ENCODE measurements at places on chromosomes 16 and 17.

DNA sequence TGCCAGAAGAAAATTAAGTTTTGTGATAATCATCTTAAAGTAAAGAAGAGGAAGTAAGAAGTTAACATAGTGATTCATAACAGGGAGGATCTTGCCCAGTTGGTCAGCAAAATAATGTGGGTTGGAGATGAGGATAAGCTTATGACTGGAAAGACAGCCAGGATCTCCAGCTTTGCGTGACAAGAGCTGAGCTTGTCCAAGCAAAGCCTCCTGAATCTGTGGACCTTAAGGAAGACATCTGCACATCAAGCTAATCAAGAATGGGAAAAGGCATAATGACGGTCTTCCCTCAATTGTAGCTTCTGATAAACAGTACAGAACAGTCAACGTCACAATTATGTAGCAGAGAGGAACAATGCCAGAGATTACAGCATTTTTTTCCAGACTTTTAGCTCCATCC lies 744.7 kb upstream of the GOT2 start:
- DNase-seq = no peak

- no peak for DNase-seq
Observed at GRCh38 chr17:17056156-17056539, 13.9 kb downstream of the MPRIP start.

DNA sequence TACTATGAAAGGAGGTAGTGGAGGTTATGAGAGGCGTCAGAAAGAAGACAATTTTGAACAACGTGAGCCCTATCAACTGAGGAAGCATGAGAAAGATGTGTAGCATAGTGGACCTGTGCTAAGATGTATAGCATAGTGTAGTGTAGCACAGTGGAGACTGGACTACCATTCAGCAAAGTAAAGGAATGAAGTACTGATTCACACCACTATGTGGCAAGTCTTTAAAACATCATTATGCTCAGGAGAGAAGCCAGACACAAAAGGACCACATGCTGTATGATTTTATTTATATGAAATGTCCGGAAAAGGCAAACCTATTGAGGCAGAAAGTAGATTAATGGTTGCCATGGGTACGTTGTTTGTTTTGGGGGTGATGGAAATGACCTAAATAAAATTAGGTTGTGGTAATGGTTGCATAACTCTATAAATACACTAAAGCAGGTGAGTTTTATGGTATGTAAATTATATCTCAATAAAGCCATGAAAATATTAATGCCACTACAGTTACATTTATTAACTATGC lies 20.4 kb upstream of the XYLT1 start:
- no peak for DNase-seq

DNA sequence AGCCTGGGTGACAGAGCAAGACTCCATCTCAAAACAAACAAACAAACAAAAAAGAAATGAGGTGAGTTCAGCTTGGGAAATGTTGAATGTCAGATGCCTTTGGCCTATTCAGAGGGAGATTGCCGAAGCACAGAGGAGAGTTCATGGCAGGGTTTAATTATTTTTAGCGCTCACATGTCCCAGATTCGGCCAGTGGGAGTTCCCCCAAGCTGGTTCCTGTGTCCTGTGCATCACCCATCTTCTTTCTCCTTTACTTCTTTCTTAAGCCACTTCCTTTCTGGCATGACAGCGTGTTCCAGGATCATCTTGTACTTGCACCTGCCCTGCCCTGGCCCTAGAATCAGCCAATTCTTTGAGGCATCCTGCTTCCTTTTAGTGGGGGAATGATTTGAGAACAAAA lies 9.2 kb downstream of the MPV17L start:
- DNase-seq = no peak

- no peak for DNase-seq
Observed at GRCh38 chr16:88523309-88524161, 46.7 kb upstream of the ZC3H18 start.

DNA sequence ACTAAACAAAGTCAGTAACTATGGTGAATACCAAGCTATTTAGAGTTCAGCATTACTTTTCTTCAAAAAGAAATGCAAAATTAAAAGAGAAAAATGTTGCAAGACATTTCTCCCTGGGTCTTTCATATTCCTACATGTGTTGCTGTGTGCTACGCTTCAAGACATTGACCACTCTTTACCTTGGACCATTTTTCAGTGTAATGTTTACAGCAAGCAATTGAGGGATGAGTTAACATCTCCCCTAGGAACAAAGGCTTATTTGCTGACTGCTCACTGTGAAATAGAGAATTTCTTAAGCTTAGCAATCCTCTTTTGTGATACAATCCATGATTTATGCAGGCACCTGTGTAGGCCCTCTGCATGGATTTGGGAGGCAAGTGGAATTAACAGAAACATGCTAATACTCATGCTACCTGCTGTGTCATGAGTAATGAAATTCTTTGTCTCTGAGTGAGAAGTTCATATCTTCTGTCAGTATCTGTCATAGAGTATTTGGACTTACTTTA lies 1202.9 kb upstream of the CDH8 start:
- no peak for DNase-seq

DNA sequence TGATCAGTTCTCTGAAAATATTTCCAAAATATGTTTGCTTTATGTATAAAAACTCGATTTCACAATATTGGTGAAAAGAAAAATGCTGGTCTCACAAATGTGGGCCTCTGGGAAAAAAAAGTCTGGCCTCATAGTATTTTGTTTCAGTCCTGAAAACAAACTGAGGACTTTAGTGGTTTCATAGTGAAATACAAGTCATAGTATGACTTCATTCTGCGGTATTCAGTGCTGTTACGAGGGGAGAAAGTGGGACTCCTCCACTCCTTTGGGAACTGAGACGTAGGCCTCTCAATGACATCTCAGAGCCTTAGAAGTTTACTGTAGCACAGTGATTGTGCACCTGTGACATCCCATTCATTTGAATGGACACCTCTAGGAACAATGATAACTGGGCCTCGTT lies 56.0 kb downstream of the CYB561 start:
- no peak for DNase-seq

- no peak for DNase-seq
Observed at GRCh38 chr17:77003699-77004098, 135.5 kb downstream of the MGAT5B start.

DNA sequence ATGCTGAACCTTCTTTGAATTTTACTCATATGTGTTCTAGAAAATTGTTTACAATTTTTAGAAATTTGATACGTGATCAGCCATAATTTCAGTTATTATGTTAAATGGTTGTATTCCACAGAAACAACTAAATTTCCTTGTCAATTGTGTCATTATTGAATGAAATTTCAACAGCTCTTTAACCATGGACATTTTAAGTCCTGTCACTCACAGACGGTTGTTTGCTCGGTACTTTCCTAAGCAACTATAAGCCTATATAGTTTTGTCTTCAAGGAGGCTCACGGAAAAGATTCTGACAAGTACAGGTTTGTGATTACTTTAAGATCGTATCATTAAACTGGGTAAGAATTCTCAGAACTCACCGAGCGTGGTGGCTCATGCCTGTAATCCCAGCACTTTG lies 31.8 kb downstream of the SLC39A11 start:
- DNase-seq = no peak

- DNase-seq = no peak
Observed at GRCh38 chr16:77834635-77835540, 46.5 kb downstream of the VAT1L start.

DNA sequence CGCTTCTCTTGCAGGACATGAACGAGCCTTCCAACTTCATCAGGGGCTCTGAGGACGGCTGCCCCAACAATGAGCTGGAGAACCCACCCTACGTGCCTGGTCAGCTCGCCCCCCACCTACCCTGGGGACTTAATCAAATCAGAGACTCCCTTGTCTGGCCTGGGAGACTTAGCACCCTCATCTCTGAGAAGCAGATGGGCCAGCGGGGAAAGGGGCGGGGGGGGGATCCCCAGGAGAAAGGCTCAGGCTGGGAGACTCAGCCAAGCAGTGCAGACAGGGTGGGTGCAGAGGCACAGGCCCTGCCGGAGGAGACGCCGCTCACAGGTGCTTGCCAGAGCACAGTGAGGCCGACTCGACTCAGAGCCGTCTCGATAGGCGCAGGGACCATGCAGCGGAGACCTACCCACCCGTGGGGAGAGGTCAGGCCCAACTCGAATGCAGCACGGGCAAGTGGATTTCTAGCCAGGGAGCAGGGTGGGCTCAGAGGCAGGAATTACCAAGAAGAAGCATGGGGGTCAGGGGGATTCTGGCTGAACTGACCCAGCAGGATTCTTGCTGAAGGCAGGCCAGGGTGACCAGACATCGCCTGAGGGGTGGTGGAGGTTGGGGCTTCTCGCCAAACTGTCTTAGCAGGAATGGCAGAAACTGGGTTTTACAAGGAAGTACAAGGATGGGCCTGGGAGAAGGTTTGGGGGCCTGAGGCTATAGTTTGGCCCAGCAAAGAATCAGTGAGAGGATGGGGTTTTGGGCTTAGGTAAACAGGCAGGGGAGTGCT lies 9.7 kb downstream of the GAA start:
- no peak for DNase-seq

GRCh38 chr17:75525806-75526554 lies 483 bp downstream of the LLGL2 start:
- DNase-seq = peak; percentile 7

DNA sequence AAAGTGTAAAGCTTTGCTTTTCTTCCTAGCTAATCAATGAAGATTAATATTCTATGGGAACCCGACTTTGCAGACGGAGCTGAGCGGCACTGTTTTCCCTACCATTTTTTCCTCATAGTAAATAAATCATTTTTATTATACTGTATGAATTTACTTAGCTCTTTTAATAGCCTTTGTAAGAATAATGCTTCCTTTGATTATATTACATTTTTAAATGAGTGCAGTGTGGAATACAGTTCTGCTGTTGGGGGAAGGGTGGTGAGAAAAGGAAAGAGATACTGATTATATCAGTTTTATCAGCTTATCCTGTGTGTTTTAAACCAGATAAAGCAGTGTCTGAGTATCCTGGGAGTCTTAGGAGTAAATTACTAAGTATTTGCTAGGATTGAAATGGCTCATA lies 221.4 kb upstream of the RBFOX1 start:
- DNase-seq = no peak

GRCh38 chr16:102060-102855 lies 24.2 kb downstream of the MPG start:
- no peak for DNase-seq

Measured in ACHN (cell line).